ENCODE measurements at places on chromosomes 4 and X.

DNA sequence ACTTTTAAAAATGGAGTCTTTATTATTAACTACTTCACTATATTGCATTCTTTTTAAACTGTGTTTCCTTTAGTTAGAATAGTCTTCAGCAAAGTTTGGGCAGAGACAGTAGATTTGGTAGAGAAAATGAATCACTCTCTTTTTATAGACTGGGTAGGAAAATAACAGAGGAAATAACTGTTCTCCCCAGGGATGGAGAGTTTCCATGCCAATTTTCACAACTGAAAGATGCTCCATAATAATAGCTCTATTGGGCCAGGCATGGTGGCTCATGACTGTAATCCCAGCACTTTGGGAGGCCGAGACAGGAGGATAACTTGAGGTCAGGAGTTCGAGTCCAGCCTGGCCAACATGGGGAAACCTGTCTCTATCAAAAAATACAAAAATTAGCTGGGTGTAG, 13.1 kb downstream of the HSD17B13 start:
- DNase-seq: no peak

DNA sequence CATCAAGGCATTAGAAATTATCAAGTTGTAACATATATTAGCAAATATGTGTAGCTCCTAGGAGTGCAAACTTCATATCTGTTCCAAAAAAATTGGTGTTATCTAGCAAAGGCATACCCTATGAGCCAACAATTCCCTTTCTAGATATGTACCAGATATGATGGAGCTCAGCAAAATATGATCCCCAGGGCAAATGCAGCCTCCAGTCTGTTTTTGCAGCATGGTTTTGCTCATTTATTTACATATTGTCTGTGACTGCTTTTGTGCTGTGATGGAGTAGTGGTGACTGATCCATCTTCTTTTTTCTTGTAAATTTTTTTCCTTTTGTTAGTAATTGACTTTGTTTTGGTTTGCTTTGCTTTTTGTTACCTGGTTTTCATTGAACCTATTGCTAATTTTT, 41.0 kb downstream of the CEP135 start:
- DNase-seq: peak; percentile 26

- no peak for DNase-seq
Measured at GRCh38 chr4:109177096-109177810, 125.2 kb downstream of the COL25A1 start.

DNA sequence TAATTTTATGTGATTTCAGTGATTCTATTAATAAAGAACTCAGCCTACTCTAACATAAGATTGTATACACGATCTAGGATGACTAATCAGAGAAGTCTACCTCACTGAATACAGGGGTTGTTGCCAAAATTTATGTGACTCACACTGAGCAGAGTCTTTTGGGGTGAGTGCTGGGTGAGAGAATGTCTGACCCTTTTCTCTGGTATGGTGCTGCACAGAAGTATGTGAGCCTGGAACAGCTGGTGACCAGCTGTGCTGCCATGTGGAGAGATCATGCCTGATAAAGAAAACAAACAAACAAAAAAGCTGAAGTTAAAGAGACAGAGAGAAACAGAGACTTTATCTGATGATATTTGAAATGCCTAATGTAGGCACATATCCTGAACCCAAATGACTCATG, 618.1 kb upstream of the GRIA3 start:
- DNase-seq: no peak

- peak; percentile 46 for DNase-seq
Measured at GRCh38 chrX:17767734-17768133, 30.4 kb downstream of the SCML1 start.

DNA sequence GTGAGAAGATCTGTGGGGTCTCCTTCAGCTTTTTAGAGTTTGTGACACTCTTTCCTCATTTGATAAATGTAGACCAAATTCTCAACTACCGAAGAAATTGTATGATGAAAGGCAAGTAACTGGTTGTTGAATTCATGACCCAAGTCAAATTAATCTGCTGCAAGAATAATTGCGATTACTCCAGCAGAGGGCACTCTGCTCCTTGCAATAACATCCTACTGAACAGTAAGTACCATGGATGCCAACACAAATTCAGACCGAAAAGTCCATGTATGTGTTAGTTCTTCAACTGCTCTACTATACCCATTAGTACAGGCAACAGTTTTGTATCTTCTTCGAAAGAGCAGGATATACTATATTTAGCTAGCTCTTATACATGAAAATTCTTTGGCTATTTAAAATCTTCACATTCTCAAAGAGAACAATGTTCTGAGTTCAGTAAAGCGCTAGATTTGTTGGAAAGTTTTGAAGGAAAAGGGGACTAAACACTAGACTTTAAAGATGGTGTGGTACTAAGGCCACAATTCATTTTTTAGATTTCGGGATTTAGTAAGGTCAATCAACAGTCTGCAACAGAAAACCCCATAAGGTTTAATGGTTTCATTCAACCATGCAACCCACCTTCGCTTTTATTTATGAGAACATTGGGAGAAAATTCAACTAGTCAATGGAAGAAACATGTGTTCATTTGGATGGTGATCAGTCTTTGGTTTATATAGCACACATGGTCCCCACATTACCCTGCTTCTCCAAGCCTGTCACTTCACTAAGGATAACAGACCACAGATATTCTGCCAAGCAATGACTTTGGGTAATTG, 105.4 kb upstream of the TBC1D9 start:
- DNase-seq: peak; percentile 91

GRCh38 chr4:6548882-6549230, 26.1 kb upstream of the MAN2B2 start:
- no peak for DNase-seq

DNA sequence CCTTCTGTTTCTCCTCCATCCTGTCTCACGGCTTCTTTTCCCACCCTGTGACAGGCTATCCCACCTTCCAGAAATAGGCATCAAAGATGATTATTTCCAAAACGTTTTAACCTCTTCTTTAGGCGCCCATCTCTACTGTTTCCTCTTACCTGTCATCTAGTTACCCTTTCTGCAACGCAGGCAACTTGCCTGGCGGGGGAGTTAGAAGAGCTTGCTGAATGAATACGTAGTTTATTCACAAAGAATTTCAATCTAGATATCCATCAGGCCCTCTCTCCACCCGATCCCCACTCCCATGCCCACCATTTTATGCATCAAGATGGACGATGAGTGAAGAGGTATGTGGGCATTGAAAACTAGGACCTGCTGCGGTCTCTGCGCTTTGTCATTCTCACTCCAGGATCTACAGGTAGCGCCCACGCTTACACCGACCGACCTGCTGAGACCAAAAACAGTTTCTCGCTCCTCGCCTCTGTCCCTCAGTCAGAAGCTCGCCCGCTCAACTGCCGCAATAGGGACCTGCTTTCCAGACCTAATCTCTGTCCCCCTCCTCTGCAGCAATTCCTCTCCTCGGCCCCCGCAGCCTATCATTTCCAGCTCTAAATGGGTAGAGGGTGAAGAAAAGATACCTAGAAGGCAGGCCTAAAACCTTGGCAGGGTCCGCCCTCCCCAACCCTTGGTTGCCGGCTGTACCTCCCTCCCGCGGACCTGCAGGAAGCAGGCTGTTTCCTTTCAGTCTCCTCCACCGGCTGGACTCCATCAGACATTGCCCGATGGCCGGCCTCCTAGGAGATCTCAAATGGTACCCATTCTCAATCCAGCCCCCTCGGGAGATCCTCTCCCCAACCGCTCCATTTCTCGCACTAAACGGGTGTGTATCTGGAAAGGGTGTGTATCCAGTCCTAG, 624 bp downstream of the BEX5 start:
- DNase-seq: no peak
